ENCODE measurements at places on chromosomes 3 and 15.
A peak's percentile ranks its signal among the peaks of the same experiment; 100 is the strongest.

DNA sequence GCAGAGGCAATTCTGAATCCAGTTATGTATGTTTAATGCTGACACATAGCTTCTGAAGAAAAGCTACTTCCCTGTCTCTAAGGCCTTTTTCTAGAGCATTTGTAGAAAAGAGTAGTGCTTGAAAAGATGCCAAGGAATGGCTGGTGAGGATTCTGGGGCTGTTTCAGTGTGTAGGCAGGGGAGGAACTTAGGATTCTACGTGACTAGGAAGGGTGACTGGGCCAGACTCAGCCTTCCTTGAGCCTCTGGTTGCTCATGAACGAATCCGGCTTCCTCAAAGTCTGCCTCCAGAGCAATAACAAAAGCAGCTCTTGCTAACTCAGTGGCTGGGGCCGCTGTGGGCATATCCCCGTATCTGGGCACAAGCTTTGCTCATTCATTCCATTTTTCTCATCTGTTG lies 104.8 kb upstream of the WNT5A start:
- no peak for DNase-seq

DNA sequence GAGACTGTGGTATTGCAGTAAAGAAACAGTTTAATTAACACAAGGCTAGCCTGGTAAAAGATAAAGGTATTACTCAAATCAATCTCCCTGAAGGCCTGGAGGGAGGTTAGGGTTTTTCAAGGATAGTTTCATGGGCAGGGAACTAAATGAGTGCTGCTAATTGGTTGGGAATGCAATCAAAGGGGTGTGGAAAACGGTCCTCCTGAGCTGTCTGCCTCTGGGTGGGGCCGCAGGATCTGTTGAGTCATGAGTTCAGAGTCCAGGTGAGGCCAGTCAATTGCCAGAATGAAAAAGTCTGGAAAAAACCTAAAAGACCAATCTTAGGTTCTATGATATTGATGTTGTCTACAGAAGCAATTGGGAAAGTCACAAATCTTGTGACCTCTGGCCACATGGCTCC lies 293.2 kb downstream of the MCTP2 start:
- DNase-seq = no peak

- no peak for DNase-seq
Measured at GRCh38 chr15:67841513-67841762, 1.6 kb upstream of the RNU6-1 start.

- no peak for DNase-seq
Measured at GRCh38 chr3:107260207-107260606, 117.0 kb upstream of the CCDC54 start.

DNA sequence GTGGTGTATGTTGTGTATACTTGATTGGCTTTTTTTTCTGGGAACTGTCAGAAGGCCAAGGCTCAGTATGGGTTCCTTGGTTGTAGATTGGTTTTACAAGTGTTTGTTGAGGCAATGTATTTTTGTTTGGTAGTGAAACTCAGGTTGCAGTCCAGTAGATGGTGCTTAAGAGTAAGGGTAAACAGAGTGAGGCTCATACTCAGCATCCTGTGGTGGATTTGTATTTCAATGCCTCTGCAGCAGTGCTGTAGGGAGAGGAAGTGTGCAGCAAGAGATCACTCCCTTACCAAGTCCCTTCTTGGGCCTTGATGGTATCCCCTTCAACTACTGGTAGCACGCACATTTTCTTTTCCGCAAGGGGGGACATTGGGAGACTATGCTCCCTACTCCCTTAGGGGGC lies 428.5 kb upstream of the CNTN3 start:
- no peak for DNase-seq

- DNase-seq = no peak
Measured at GRCh38 chr15:57591237-57591821, 375 bp upstream of the MYZAP start.

DNA sequence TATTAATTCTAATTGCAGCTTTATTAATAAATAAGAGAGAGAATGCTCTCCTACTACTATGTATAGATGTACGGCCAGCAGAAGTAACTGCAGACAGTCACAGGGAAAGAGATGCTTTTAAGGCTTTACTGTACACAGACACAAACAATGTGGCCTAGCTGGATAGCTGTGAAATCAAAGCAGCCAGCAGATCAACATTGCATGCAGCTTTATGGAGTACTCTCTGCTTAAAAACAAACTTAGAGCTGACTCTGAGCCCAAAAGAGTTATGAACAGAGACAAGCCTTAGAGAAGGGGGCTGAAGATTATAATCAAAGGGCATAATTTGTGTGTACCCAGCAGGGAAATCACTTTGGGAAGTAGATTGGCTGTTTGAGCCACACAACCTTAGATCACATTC lies 47.2 kb downstream of the CADM2 start:
- no peak for DNase-seq

DNA sequence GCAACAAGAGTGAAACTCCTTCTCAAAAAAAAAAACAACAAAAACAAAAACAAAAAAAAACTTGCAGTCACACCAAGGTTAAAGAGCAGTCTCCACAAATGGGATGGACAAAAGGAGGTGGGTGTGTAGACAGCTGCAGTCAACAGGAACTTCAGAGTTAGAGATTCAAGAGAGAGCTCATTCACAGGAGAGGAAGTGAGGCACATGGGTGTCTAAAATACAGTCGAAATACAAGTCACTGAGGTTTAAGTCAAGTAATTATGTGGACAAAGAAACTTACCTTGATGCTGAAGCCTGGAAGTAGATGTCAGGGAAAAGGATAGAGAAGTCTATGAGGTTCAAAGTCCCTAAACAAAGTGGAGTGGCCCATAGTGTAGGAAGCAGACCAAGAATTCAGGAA lies 14.8 kb downstream of the MRPS11 start:
- no peak for DNase-seq

DNA sequence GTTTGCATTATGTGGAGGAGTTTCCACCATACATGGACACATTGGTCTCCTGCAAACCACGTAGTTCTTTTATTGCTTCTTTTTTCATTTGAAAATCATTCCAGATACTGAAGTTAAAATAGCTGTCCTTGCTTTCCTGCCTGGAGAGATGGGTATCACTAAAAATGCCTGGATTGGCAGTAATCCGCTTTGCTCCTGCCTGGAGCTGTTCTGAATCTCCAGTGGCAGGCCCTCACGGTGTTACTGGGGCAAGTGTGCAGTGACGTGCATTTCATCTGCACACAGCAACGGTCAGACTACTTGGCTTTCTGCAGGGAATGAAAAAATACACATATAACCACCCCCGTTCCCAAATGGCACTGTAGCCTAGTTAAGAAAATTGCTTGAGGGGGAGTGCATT lies 272.9 kb downstream of the IL5RA start:
- no peak for DNase-seq

- no peak for DNase-seq
Measured at GRCh38 chr15:28994142-28994830, 108.5 kb downstream of the APBA2 start.

GRCh38 chr3:141469720-141470119 lies 17.1 kb upstream of the RASA2 start:
- DNase-seq = no peak

DNA sequence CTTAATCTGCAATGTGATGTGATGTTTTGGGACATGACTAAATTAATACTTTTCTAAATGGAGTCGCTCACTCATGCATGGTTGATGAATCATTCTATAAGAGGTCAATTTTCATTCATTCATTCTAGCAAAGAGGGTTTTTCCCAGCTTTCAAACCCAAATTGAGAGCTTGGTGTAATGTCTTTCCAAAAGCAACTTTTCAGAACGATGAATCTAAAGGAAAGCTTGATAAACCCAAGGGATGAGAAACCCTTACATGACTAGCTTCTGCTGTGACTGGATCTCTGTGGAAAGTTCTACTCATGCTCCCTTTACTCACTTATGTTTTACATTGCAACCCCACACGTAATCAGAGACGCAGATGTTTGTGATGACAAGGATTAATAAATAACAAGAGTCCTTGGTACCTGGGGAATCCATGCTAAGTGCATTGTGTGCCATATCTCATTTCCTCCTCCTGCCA lies 47.7 kb downstream of the PDZRN3 start:
- DNase-seq = no peak

DNA sequence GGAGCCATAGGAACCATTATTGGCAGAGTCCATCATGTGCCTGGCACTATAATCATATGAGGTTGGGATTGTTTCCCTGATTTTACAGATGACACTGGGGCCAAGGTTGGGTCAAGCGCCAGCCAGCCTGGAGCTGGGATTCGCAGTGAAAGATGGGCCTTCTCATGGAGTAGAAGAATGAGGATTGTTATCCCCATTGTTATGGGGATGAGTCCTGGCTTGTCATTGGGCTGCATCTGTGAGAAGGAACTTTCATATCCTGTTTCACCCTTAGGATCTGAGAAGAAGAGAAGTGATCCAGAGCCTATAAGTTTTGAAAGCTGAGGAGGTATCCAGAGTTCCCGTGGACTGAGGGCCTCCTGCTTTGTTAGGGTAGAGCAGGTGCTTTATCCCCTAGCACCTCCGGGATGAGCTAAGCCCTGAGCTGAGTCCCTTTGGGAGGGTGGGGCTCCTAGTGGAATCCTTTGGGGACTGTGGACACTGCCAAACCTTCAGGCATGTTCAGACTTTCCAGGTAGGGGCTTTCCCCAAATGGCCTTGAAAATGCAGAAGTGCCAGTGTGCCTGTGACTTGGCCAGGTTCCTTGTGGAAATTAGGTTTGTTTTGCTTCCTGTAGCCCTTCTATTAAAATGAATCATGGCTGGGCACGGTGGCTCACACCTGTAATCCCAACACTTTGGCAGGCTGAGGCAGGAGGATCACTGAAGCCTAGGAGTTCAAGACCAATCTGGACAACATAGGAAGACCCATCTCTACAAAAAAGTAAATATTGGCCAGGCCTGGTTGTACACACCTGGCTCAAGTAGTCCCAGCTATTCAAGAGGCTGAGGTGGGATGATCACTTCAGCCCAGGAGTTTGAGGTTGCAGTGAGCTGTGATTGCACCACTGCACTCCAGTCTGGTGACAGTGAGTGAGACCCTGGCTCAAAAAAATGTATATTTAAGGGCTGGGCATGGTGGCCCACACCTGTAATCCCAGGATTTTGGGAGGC lies 30.2 kb upstream of the BSN start:
- no peak for DNase-seq

DNA sequence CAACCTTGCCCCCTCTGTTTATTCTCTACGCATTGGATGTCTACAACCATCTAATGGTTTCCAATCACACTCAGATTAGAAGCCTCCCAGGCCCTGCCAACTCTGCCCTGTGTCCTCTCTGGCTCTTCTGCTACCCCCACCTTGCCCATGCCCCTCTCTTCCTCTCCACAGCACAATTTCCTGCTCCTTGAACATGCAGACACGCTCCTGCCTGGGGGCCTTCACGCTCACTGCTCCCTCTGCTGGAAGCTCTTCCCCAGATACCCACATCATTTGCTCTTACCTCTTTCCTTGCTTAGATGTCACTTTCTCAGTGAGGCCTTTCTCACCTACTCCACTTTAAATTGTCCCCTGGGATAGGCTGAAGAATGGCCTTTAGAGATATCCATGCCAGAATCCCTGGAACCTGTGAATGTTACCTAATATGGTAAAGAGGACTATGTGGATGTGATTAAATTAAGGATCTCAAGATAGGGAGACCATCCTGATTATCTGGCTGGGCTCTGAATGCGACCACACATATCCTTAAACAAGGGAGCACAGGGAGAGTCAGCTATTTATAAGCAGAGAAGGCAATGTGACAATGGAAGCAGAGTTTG lies 9.9 kb downstream of the KY start:
- DNase-seq = no peak

DNA sequence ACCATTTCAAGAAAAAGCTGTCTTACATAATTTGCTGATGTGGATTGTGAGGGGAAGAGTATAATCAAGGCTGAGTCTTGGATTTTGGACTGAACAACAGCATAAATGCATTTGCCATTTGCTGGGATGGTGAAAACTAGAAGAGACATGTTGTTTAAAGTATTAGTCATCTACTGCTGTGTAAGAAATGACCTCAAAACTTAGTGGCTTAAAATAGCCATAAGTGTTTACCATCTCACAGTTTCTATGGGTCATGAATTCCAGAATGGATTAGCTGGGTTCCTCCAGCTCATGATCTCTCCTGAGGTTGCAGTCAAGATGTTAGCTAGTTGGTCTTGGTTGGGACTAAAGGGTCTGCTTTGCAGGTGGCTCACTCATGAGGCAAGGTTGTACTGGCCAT lies 66.2 kb downstream of the SCN11A start:
- DNase-seq = no peak

DNA sequence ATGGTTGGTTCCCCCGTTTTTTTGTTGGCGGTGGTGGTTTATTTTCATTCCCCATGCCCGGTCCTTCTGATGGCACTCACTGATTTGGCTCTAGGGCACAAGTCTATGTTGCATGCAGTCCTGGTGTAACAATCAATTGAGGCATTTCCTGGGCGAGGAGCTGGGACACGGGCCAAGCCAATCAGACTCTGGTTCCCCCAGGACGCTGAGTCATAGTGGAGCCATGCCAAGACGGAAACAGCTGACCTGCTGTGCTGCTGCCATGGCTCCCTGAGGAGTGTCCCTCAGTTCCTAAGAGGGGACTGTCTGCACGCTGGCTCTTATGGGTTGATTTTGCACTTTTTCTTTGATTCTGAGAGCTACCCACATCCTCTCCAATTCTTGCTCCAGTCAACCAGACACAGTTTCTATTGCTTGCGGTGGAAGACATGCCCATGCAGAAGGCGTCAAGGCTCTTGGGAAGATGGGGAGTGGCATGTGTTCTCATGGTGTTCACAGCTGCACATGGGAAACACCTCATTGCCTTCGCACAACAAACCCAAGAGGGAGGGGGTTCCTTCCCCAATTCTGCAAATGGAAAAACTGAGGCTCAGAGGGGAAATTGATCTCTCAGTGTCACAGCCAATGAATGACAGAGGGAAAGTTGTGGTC lies 28.3 kb upstream of the ALDH1L1 start:
- peak; percentile 45 for DNase-seq

GRCh38 chr15:88580532-88580931 lies 34.1 kb upstream of the DET1 start:
- DNase-seq = no peak

GRCh38 chr15:70362886-70363285 lies 265.2 kb upstream of the TLE3 start:
- no peak for DNase-seq

GRCh38 chr15:96366526-96366877 lies 36.0 kb downstream of the NR2F2 start:
- no peak for DNase-seq

GRCh38 chr3:119551598-119551997 lies 7.8 kb downstream of the CD80 start:
- DNase-seq = no peak

DNA sequence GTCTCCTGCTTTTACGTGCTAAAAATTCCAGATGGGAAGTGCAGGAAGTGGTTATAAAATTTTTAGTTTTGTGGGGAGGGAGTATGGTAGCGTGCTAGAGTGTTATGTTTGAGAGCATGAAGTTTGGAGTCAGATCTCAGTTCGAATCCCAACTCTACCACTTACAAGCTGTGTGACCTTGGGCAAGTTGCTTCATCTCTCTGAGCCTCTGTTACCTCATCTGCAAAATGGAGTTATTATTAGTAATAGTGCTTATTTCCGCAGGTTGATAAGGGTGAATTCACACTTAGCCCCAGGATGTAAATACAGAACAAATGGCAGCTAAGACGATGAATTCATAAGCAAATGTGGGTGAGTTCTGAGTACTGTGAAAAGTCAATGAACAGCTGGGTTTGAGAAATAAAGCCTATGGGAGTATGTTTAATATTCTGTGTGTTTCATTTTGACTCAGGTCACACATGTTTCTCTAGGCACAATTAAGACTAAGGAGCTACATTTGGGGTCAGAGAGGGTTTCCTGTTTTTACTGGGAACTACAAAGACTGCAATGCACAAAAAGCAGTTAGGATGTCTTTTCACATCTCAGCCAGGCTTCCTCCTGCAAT lies 73.1 kb upstream of the FEZF2 start:
- no peak for DNase-seq
